ENCODE measurements at places on chromosomes 13 and 19.

GRCh38 chr19:38730731-38731589, 13.3 kb downstream of the CAPN12 start:
- DNase-seq, result no peak

DNA sequence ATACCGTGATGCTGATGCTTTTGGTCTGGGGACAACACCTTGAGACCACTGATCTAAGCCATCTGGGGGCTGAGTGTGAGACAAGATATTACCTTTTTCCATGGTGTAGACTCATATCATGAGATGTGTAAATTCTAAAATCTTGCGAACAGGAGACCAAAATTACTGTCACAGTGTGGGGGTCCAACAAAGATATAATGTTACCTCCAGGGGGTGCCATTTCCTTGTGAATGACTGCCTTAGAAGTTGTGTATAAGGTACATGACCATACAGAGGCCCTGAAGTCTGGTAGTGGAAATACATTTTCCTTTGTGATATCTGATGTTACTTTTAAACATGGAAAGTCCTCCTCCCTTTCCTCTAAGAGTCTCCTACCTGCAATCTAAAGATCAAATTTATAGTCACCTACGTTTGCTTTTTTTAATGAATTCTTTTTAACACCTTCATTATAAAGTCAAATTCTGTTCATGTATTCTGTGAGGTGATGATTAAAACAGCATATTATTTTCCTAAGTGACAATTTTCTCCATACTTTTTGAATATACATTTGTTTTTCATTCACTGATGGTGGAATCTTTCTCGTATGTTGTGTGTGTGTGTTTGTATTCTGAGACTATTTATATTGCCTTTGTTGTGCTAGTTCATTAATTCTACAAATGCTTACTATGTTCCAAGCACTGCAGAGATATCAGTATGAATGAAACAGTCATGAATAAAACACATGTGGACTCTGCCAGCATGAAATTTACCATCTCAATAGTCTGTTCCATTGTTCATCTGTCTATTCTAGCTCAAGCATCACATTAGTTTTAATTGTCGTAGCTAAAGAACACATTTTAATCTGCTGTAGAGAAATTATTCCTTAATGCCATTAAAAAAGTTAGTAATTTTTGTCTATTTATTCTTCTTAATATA, 113.7 kb downstream of the RFC3 start:
- peak; percentile 75 for DNase-seq

DNA sequence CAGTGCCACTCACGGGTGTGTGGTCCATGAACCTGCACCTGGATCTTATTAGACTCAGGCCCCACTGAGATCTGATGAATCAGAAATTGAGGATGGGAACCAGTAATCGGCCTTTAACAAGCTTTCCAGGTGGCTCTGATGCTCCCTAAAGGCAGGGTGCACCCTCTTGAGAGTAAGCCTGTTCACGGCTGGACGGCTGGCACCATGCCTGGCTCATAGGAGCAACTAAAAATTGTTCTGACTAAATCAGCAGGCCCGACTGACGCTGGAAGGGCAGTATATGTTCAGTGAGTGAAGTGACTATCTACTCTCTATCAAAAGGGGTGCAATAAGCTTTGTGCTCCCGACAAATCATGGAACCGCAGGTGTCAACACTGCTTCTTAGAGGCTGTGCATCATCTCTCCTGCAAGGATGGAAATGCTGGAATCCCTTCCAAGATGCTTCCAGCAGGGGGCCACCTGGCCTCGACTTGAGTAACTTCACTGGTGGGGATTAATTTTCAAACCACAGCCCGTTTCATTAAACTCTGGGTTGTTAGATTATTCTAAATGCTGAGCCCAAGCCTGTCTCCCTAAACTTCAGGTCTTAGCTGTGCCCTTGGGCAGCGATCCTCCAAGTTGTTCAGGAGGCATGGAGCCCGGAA, 28.4 kb downstream of the TMTC4 start:
- DNase-seq, result peak; percentile 48

- DNase-seq, result peak; percentile 61
Measured at GRCh38 chr13:100530671-100531213, 57.8 kb downstream of the GGACT start.

- no peak for DNase-seq
Measured at GRCh38 chr13:33132644-33133440, 116.6 kb downstream of the KL start.

- no peak for DNase-seq
Measured at GRCh38 chr13:110506859-110507566, 54.5 kb downstream of the RAB20 start.

GRCh38 chr13:102626928-102627327, 30.1 kb downstream of the TPP2 start:
- no peak for DNase-seq

- DNase-seq, result no peak
Measured at GRCh38 chr19:10520652-10521318, 3.5 kb upstream of the S1PR5 start.

- DNase-seq, result no peak
Measured at GRCh38 chr19:55907746-55908145, 24.4 kb downstream of the NLRP13 start.

DNA sequence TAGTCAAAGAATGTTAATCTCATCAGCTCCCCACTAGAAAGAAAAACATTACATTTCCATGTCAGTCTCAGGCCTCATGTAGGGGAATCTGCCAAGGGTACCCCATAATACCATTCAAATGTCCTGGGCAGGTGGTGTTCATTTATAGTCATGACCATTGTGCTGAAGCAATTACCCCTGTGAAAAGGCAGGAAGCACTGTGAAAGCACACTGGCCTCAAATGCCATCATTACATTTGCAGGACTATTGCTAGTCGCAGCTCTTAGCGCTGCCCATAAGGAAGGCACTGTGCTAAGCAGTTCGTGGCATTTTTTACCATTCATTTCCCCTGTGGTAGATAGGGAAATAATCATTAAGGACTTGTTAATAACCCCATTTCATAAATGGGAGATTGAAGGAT, 109.0 kb downstream of the LHFPL6 start:
- DNase-seq, result no peak

GRCh38 chr19:11105014-11105636, 15.9 kb downstream of the LDLR start:
- no peak for DNase-seq

DNA sequence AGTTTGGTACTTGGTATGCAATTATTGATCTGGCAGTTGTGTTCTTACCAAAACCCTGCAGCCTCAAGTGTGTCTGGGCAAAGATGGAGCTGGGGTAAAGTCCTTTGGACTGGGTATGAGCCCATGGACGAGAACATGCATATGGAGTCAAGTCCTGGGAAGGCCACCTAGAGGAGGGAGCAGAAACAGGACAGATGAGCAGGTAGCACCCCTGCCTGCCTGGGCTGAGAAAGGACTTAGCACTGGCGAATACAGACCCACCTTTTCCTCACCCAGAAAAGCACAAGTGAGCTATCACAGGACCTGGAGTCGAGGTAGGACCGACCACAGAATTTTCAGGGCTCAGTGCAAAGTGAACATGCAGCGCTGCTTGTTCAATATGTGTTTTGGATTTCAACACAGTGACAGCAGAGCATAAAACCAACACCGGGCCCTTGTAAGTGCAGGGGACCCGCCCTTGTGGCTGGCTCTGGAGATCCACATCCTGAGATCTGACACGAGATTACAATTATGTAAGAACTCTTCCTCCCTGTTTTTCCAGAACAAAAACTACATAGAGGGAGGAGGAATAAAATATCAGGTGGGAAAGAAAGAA, 25.9 kb downstream of the IGFL2 start:
- no peak for DNase-seq

DNA sequence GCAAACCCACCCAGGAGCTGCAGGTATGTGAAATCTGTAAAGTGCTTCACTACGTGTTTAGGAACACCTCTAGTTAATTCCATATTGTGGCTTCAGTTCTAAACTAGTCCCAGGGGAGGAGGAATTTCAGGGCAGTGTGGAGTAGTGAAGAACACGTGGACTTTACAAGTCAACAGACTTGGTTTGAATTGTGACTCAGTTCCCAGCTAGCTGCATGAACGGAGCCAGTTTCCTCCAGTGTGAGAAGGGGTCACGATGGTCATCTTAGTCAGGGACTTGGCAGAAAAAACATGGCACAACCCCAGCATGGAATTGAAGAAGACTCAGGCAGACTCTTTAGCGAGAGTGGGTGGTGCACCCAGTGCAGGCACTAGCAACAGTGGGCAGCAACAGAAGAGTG, 175.7 kb upstream of the UBL3 start:
- DNase-seq, result no peak

DNA sequence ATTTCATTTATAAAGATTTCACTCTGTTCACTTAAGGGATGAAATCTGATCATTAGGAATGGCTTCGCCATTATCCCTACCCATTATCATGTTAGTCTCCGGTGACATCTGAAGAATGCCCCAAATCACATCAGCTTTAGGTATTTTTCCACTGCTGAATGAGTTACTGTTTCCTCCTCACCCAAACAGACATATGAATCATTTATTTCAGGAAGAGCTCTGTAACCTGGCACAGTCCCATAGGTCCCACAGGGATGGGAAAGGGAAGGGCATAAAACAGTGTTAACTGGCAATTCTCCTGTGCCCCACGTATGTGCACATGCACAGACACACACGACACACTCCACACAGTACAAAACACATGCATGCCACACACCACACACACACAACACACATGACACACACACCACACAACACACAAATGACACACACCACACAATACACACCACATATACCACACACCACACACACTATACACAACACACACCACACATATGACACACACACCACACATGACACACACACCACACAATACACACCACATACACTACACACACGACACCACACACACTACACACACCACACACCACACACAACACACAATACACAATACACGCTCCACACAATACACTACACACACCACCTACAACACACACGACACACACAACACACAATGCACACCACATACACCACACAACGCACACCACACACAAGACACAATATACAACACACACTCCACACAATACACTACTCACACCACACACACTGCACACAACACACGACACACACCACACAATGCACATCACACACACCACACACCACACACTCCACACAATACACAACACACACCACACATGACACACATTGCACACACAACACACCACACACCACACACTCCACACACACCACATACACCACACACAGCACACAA, 15.4 kb downstream of the TMEM255B start:
- DNase-seq, result no peak

DNA sequence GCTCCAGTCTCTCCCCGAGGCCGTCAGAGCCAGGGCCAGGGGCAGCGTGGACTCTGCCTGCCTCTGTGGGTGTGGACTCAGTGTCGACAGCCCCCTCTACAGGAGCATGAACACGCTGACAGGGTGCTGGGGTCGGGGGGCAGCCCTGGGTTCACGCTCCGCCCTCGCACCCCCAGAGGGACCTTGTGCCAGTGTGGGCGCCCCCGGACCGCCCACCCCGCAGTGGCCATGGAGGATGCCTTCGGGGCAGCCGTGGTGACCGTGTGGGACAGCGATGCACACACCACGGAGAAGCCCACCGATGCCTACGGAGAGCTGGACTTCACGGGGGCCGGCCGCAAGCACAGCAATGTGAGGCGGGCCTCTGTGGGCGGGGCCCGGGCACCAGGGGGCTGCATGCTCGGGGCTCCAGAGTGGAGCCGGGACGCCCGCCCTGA, 8.3 kb downstream of the TRPM4 start:
- peak; percentile 52 for DNase-seq

DNA sequence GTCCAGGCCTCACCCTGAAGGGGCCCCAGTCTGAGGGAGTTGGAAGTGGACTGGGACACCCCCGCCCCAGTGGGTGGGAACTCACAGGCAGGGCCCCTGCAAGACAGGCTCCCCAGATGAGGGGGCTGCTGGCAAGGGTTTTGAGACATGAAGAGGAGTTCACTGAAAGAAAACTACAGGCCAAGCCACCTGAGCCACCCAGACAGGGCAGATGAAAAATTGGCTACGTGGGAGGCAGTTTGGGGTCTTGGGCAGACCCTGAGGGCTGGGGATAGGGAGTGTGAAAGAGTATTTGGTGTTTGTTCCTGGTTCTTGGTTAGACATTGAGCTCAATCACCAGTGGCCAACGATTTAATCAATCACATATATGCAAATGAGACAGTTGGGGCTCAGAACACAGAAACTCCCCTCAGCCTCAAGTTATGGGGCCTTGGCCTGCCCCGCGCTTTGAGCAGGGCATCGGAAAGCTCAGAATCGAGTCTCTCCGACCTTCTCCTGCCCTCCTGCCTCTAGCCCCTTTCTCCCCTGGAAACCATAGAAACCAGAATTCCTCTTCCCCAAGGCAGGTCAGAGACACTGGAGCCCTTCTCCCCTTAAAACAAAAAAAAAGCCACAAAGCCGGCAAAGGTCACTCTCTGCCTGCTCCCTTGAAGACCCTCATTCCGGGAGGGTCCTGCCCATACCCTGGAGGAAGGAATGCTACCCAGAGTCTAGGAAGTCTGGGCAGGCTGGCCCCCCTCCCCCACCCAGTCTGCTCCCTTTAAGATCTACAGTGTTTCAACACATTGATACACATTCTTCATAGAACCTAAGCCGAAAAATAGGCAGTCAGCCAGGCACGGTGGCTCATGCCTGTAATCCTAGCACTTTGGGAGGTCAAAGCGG, 1.3 kb upstream of the ISYNA1 start:
- peak; percentile 75 for DNase-seq

DNA sequence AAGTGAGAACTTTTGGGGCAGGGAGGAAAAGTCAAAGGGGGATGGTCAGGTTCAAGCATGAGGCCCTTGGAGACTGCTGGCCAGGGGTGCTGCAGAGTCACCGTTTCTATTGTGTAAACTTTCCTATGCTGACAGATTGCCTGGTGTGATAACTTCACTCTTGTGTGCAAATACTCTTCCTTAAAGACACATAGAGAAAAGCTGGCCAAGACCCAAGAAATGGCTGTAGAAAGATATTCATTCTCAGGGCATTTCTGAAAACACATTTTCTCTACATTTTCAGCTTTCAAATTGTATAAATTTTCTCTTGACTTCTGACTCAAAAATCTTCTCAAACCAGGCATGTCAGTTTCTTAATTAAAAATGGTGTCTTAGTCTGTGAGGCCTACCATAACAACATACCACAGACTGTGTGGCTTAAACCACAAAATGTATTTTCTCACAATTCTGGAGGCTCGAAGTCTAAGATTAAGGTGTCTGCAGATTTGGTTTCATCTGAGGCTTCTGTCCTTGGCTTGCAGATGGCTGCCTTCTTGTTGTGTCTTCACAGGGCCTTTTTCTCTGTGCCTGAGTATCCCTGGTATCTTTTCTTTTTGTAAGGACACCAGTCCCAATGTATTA, 304.5 kb downstream of the KCNRG start:
- DNase-seq, result no peak

- no peak for DNase-seq
Measured at GRCh38 chr19:19550485-19550929, 12.4 kb downstream of the CILP2 start.

Data from eye (tissue), 1 donor.